Inflammatory macrophage (primary cell): ENCODE measurements at places on chromosomes 6 and 20.

DNA sequence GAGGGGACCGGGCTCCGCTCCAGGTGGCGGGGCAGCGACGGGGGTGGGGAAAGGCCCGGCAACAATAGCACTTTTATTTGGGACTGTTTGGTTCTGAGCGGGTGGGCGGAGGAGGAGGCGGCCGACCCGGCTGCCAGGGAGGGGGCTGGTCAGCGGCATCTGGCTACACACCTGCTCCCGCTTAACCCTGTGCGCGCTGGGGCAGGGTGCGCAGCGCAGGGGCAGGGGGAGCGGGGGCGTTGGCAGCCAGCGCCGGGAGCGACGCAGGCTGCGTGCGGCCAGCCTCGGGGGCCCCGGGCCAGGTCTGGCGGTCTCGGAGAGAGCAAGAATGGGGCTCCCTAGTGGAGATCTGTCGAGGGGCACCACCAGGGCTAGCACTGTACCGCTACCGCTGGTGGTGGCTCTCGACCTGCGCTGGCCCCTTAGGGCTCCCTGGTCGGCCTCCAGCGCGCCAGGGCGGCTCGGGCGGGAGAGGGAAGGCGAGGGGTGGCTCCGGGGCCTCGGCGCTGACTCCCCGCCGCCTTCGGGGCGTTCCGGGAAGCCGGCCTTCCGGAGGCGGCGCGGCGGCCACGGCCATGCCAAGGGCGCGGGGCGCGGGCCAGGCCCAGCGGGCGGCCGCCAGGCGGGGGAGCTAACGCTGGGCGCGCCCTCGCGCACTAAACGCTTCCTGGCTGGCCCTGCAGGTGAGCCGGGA lies 92.4 kb downstream of the NCR2 start:
- no peak for DNase-seq

DNA sequence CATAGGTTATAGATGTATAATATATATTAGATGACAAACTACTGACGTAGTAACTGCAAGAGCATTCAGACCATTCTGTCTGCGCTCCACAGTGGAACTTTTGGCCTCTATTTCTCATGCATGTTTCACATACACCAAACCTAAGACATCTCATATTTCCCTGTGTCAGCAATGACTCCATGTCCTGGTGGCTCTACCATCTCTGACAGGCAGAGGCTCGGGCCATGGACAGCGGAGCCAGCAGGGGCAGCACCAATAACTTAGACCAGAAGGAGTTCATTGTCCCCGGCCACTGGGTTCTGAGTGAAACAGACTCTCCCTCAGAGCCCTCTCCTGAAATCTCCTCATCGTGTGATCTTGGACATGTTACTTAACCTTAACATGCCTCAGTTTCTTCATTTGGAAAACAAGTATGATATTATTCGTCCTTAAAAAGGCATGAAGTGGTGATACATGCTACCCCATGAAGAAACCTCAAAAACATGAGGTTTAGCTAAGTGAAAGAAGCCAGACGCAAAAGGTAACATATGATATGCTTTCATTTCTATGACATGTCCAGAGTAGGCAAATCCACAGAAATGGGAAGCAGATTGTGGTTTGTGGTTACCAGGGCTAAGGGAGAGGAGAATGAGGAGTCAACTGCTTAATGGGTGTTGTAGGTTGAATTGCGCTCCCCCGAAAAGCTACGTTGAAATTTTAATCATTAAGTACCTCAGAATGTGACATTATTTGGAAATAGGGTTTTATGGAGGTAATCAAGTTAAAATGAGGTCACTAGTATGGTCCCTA lies 564.0 kb upstream of the JARID2 start:
- DNase-seq = peak; percentile 83

- no peak for DNase-seq
Observed at GRCh38 chr20:61657721-61658377, 405.8 kb downstream of the CDH4 start.

GRCh38 chr6:131572686-131573415 lies at the start of gene ARG1:
Gene ARG1 (plus strand): TSS chr6:131573226. CDS start chr6:131573283, 57 bp downstream.
- DNase-seq = no peak

DNA sequence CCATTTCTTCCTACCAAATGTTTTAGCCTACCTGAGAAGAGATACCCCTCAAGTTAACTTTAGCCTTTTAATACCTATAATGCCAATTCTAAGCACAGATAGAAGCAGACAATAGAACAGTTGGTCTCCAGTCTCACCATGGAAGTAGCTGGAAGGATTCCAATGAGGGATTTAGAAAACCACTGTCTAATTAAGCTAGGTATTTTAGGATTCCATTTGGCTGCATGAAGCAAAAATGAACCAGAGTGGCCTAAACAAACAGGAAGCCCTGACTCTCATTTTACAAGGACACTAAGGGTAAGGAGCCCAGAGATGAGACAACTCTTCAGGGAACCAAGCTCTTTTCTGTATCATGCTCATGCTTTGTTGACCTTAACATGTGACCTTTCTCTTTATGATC lies 199.2 kb downstream of the ALDH8A1 start:
- DNase-seq = no peak

GRCh38 chr6:43786664-43787329 lies 16.8 kb downstream of the VEGFA start:
- DNase-seq = no peak

DNA sequence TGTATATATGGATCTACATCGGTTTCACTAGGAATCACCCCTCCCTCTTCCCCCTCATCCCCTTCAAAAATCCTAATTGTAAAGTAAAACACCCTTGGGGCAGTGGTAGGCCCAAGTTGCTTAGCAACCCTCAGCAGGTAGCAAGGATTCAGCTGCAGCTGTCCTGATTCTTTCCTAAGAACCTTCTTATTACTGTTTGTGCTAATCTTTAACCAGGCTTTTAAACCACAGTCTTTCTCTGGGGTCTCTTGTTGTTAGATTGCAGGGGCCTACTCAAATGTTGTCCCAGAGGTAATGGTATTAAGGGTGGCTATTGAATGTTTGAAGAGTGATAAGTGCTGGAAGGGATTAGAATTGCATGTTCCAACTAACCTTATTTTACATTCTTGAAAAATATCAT lies 46.4 kb downstream of the PRL start:
- no peak for DNase-seq

GRCh38 chr6:6225885-6226529 lies 94.5 kb downstream of the F13A1 start:
- DNase-seq = no peak

- DNase-seq = no peak
Observed at GRCh38 chr20:50518270-50518721, 8.1 kb downstream of the PTPN1 start.

GRCh38 chr20:17558154-17558940 lies 11.5 kb upstream of the DSTN start:
- DNase-seq = peak; percentile 71

DNA sequence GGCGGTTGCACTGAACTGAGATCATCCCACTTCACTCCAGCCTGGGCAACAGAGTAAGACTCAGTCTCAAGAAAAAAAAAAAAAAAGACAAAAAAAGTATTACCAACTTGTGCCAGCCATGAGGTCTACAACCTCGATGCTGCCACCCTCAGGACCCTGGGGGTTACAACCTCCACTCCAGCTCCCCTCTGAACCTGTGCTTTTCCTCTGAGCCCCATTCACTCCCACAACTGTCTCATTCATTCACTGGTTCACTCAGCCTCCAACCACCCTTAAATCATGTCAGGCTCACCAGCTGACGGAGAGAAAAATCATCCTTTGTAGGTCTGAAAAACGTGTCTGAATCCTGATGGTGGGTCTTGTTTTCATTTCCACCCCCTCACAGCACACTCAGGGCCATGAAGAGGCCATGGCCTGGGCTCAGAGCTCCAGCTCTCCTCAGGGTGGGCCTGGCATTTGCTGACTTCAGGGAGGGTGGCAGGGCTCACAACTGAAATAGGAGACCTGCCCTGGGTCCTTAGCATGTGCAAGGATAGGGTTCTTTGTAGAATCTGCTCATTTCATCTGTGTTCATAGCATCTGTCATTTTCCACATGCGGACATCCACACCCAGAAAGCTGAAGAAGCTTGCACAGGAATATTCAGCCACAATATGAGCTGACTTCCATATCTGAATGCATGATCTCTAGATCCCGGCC lies 1.9 kb upstream of the ULBP1 start:
- no peak for DNase-seq

DNA sequence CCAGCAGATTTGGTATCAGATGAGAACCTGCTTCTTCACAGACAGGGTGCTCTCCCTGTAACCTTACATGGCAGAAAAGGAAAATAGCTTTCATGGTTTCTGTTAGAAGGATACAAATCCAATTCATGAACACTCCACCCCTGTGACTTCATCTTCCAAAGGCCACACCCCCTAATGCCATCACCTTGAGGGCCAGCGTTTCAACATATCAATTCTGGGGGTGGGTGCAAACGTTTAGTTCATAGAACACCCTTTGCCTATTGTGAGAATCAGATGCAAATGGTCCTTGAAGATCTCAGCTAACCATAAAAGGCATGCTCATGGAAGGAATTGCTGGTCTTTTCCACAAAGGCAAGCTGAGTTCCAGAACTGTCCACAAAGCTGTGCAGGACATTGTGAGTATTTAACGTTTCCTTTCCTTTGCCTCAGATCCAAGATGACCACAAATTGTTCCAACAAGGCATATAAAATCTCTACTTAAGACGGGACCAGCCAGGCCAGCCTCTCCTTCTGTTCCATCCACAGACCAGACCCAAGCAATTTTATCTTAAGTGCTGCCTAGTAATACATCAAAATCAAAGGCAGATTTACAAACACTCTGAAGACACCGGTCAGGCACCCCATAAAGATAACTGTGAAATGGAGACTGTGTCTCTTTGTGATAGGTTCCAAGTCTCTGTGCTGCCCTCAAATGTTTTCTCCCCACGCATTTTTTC lies 34.7 kb upstream of the SSTR4 start:
- no peak for DNase-seq

- DNase-seq = no peak
Observed at GRCh38 chr6:305371-306206, 13.3 kb downstream of the DUSP22 start.

DNA sequence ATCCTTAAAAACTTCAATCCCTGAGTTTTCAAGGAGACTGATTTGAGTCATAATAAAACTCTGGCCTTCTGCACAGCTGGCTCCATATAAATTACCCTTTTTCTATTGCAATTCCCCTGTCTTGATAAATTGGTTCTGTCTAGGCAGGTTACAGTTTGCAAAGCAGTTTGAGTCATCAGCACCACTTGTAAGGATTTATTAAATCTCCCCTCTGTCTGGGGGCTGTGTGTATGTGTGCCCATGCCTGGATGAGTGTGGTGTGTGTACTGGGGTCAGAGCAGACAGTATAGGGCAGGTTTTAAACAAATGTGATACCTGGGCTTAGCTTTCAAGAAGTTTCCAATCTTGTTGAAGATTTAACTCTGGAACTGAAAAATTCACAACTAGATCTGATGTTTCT lies 228.6 kb downstream of the FNDC1 start:
- DNase-seq = no peak
